ENCODE measurements at places on chromosomes 3 and 15.

DNA sequence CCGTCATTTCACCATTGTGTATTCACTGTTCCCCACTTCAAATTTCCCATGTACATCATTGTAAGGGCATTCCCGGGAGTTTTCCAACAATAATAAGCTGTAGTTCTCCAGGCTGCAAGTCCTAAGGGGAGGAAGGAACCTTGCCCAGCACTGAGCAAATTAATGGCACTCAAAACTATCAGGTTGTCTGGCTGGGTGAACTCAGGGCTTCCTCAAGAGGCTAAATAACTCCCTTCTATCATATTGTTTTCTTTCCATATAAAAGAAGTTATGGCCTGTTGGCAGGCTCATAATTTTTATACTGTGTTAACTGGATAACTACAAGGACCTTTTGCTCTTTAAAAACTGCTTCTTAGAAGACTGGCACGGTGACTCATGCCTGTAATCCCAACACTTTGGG is 71.4 kb downstream of the SEMA6D start:
- DNase-seq = no peak

DNA sequence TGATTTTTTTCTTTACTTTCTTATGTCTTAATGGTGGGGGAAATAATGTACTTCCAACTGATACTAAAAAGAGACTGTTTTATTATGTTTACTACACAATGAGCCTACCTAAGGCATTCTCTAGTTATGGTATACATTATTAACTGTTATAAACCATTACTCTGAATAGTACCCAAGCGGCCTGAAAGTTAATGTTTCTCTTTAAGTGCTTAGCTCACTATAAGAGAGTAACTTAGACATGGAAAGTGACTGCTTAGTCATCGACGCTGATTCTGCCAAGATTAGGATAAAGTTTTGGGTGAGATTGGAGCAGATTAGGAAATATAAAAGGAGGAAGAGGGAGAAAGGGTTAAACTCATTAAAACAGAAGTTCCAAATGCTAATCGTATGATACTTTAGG is 365.0 kb downstream of the NLGN1 start:
- no peak for DNase-seq

GRCh38 chr3:43155464-43156121 is 49.7 kb upstream of the POMGNT2 start:
- no peak for DNase-seq

- no peak for DNase-seq
Observed at GRCh38 chr3:76051145-76051544, 265.8 kb upstream of the ZNF717 start.

- no peak for DNase-seq
Observed at GRCh38 chr3:173778251-173778650, 380.7 kb downstream of the NLGN1 start.

- DNase-seq = no peak
Observed at GRCh38 chr3:33855884-33856546, 57.6 kb downstream of the PDCD6IP start.

GRCh38 chr3:193530231-193531165 is 24.2 kb downstream of the ATP13A4 start:
- DNase-seq = no peak

DNA sequence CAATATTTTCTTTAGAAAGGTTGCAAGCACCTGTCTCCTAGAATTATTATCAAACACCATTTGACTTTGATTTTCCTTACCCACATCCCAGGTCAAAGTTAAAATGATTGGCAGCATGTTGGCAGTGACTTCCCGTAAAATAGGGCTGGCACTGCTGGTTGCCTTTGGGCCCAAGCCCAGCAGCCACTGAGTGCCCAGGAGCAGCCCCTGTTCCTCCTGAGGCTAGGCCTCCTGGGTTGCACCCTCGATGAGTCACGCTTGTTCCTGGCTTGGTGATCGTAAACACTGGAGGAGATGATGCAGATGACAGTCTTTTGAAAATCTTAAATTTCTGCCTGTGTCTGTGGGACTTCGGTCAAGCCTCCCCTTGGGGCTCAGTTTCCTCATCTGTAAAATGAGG is 290.0 kb downstream of the TLE3 start:
- DNase-seq = no peak

- DNase-seq = no peak
Observed at GRCh38 chr3:86991482-86991815, 500 bp upstream of the VGLL3 start.

- DNase-seq = no peak
Observed at GRCh38 chr3:53157974-53158580, 2.9 kb upstream of the PRKCD start.

- DNase-seq = no peak
Observed at GRCh38 chr3:156681002-156681401, 6.6 kb downstream of the TIPARP start.

DNA sequence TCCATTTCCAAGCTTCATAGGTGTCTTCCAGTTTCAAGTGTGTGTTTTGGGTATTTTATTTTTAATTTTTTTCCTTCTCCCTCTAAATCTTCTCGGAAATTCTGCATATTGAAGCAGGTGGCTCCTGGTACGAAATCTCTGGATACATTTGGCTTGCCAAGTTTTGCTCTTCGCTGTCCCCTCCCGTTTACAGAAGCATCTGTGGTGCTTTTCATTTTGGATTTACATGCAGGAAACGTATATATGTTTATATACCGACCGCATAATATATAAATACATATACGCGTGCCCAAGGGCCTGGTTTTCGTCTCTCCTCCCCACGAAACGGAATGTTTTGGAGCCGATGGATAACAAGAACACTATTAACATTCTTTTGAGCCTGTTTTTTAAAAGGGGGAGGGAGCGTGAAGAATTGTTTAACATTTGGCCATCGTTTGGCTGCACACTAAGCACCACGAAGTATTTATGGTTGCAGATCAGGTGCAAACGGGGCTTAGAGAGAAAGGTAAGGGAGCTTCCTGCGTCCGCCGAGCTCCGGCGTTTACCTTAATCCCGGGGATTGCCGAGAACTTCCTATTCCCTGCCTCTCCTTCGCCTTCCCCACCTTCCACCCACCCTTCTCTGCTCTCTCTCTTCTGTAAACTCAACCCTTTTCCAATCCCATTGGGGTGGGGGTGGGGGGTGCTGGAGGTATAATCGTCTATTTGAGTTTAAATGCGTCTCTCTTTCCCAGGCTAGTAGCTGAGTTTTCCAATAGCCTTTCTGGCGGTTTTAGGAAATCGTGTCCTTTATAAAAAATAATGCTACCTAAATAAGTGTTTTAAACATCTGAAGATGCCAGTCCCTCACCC is 1.1 kb upstream of the NLGN1 start:
- DNase-seq = no peak

DNA sequence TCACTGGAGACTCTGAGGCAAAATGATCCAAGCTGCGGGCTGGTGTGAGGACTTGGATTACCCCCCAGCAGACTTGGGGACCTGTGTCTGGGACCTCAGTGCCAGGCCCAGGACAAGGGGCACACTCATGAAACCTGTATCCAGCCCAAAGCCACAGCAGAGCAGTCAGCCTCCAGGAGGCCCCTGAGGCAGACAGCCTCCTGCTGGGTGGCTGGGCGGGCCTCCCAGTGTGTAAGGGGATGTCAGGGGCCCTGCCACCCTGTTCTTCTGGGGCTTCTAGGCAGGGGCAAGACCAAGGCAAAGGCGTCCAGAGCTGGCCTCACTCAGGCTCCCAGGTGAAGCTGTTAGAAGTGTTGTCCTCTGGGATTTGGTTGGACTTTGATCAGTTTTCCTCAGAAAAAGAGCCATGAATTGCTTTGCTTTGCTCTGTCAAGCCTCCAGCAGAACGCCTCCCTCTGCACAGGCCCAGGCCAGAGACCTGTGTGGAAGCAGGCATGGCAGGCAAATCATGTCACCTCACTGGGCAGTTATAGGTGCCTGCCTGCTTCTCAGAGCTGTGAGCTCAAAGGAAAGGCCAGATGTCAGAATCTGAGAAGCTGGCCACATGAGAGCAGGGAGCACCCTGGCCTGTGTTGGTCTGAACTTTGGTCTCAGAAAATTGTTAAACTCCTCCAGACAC is 77.4 kb downstream of the SMAD6 start:
- DNase-seq = no peak

GRCh38 chr3:43490640-43491185 is 131.1 kb downstream of the ANO10 start:
- DNase-seq = no peak

DNA sequence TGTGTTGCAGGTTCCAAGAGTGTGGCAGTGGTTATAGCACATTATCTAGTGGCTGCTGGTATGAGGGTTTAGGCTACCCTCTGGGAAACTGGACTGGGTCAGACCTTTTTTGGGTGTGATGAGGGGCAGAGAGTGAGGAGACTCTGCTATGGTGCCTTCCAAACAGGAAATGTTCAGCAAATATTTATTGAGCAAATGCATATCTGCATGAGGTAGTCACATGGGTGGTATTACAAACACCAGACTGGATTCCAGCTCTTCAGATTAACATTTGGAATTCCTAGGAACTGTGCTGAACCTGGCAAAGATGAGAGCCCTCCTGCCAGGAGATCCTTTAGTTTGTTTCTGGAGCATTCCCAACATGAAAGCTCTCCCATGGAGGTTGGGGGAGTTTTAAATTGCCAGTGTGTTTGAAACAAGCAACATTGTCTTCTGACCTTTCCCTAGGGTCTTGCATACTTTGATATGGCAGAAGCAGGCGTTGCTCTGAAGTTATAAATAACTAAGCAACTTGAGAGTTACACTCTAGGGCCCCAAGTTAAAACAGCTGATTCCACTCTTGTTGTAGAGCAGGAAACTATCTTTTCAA is 341.2 kb upstream of the C2CD4B start:
- DNase-seq = no peak

DNA sequence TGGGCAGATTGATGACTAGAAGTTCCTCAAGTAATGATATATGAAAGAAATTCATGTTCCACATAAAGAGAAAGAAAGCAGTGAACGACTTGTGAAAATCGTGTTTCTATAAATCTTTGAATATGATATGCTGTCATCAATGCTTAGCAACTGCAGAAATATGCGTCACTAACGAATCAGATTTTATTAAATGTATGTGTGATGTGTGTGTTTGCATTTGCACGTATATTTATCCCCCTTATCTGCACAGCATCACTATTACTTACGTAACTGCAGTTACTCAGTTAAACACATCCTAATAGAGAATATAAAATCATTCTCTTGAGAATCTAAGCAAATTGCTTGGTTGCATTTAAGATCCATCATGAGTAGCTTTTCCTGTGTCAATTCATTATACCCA is 468.6 kb downstream of the FGF12 start:
- DNase-seq = no peak

GRCh38 chr15:48109856-48110531 is 10.8 kb upstream of the SLC24A5 start:
- no peak for DNase-seq

GRCh38 chr3:171262431-171262830 is 197.8 kb downstream of the TNIK start:
- DNase-seq = no peak

- DNase-seq = no peak
Observed at GRCh38 chr3:45992133-45992729, 3.4 kb downstream of the FYCO1 start.

DNA sequence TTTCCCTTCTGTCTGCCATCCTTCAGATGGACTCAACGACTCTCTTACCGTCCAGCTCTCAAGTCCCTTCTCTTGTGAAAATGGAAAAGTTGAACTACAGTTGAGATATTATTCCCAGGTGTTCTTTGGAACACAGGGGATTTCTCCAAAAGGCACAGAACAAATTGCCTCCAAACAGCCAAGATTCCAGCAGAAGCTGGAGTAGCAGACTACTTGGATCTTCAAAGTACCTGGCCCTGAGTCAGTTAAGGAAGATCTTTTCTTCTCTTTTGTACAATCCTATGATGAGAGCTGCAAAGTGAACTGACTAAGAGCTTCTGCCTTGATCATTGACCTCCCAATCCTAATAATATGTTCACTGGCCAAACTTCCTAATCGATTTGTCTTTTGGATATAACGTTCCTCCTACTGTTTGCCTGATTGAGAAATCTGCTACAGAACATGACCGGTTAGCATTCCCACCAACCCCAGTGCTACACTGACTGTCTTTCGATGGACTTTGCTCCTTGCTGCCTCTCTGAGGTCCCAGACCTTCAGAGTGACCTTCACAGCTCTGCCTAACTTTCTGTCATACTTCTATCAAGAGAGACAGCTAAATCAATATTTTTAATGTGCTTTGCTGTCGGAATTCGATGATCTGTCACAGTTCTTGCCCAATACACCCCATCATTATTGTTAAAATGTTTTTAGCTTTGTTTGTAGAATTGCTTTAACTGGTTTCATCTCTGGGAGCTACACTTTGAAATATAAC is 21.9 kb downstream of the PAQR9 start:
- no peak for DNase-seq

- no peak for DNase-seq
Observed at GRCh38 chr15:66595931-66596545, 30.2 kb upstream of the LCTL start.

DNA sequence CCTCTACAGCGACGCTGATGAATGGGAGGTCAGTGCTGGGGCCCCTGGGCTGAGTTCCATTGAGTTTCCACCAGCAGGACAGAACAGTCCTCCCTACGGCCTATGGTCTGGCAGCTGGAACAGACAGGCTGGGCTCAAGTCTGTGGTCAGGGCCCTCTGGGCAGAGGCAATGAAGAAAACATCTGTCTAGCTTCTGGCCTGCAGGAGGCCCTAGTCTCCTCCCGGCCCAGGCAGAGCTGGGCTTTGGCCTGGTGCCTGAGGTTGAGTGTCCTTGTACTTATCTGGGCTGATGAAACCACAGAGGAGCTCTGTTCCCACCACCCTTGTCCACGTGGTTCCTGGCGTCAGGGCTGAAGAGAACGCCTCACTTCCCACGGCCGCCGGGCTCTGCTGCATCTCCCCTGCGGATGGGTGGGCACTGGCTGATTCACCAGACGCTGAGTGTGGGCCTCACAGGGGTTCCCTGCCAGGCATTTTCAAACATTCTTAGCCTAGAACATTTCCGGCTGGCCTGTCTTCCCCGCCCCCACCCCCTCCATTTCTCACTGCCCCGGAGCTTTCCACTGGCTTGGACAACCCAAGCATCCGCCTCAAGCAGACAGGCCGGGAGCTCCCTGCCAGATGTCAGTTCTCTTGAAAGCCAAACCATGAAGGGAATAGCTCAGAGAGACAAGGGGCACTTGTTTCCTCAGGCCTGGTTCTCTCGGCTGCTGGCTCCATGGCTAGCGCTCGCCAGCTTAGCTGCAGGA is 20.3 kb downstream of the PPCDC start:
- DNase-seq = no peak

GRCh38 chr15:58716027-58716426 is 33.5 kb downstream of the ADAM10 start:
- DNase-seq = no peak

DNA sequence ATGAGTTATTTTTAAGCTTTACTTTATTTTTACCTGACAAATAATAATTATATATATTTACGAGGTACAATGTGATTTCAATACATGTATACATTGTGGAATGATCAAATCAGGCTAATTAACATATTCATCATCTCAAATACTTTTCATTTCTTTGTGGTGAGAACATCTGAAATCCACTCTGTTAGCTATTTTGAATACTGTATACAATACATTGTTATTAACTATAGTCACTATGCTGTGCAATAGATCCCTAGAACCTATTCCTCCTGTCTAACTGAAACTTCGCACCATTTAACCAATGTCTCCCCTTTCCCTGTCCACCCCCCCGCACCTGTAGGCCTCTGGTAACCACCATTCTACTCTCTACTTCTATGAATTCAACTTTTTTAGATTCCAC is 7.9 kb upstream of the SPPL2A start:
- no peak for DNase-seq
